ENCODE measurements at places on chromosomes 4 and X. TPM values are rescaled to one million over a fixed set of nuclear protein-coding genes. Genes with fewer than 3 reads are reported as not detected.

DNA sequence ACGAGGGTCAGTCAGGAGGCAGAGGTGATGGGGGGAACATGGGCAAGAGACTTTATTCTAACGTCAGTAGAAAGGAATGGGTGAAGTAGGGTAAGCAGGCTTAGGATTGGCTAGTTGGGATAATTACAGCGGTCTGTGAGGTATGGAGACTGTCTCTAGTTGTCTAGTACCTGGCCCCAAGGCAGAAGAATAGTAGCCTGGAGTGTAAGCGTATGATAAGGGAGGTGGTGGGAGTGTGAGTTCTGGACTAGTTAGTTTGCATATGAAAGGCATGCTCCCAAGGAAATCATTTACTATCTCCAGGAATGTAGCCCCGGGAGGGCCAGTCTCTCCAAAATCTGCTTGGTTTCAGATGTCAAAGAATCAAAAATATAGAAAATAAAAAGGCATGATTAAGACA is 219.6 kb upstream of the ANXA3 start:
- no peak for DNase-seq
- no peaks in the 10 kb centered on the region for H3K27me3 ChIP-seq
- H3K4me3 ChIP-seq = no peak overlapping the region
- peaks cover 10% of the 10 kb centered on the region for H3K36me3 ChIP-seq

GRCh38 chrX:134075894-134076718 is 90.7 kb upstream of the GPC3 start:
- no peak overlapping the region for H3K4me3 ChIP-seq
- no peak overlapping the region for H3K27ac ChIP-seq
- no peaks in the 10 kb centered on the region for H3K27me3 ChIP-seq
- no peaks in the 10 kb centered on the region for H3K36me3 ChIP-seq
- no peak for DNase-seq

DNA sequence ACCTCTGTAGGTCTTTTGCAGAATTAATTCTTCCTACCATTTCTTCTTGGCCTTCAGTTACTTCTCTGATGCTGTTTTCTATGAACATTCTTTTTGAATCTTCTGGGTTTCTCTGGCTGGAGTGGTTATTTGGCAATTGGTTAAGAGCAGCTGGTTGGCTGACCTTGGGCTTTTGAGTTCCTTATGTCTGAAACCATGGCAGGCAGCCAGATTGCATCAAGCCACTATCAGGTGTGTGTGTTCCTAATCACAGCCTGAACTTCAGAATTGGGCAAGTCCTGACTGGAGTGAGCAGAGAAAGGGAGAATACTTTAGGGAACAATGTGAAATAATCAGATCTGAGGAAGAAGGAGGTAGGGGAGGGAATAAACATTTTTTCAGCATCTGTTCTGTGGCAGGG is 90.2 kb downstream of the ARHGAP10 start:
- no peaks in the 10 kb centered on the region for H3K36me3 ChIP-seq
- no peak overlapping the region for H3K4me3 ChIP-seq
- no peaks in the 10 kb centered on the region for H3K27me3 ChIP-seq
- DNase-seq = no peak
- peak overlapping the region; percentile 11 for H3K27ac ChIP-seq

Gene HMGB3
- polyA plus RNA-seq = 12.2 TPM

DNA sequence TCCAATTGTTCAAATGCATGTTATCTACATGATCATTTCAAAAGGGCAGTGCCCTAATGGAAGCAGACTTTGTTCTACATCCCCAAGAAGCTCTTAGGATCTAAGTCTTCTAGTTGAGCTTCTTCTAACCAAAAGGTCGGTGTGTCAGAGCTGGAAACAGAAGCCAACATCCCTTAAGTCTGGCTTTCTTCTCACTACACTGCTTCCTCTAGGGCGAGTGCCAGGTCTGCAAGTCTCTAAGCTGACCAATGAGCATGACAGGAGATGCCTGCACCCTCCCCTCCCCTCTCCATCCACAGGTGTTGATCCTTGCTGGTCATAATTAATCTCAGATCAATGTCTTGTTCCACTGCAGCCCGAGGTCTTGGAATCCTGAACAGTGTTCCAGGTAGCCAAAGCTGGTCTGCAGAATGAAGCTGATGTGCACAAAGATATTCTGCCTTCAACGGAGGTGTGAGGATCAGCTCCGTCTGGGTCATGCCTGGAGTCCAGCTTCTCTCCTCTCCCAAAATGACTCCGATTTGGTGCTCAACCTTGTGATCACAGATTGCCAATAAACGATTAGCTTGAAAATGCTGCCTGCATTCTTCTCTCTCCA is 44.1 kb downstream of the WDR1 start:
- DNase-seq = no peak
- H3K27ac ChIP-seq = no peak overlapping the region
- no peaks in the 10 kb centered on the region for H3K27me3 ChIP-seq
- H3K4me3 ChIP-seq = no peak overlapping the region

GRCh38 chr4:105058177-105058812 is 88.4 kb upstream of the TET2 start:
- peak overlapping the region; percentile 56 for H3K27ac ChIP-seq
- no peak for DNase-seq
- no peaks in the 10 kb centered on the region for H3K36me3 ChIP-seq
- no peak overlapping the region for H3K4me3 ChIP-seq
- no peaks in the 10 kb centered on the region for H3K4me1 ChIP-seq
- no peaks in the 10 kb centered on the region for H3K27me3 ChIP-seq

DNA sequence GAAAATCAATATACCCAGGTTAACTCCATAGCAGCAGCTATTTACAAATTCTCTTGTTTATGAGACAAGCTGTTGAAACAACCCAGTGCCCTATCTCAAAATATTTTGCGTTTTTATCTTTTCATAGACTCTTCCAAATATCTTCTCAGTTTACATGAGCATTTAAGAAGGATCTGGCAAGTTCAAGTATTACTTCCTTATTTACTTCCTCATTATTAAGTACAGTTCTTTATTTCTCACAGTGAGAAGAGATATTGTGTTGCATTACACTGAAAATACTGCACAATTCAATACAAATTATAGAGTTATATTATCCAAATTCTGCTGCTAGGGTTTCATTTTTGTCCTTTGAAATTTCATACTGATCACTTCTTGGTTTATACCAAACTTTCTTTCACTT is 43.6 kb upstream of the UCP1 start:
- no peaks in the 10 kb centered on the region for H3K27me3 ChIP-seq
- H3K36me3 ChIP-seq = no peaks in the 10 kb centered on the region
- H3K4me1 ChIP-seq = peaks cover 5% of the 10 kb centered on the region
- DNase-seq = no peak
- no peak overlapping the region for H3K27ac ChIP-seq
- H3K4me3 ChIP-seq = no peak overlapping the region
